ENCODE measurements at places on chromosomes 12 and 14. TPM values are rescaled to one million over a fixed set of nuclear protein-coding genes. Genes with fewer than 3 reads are reported as not detected.

DNA sequence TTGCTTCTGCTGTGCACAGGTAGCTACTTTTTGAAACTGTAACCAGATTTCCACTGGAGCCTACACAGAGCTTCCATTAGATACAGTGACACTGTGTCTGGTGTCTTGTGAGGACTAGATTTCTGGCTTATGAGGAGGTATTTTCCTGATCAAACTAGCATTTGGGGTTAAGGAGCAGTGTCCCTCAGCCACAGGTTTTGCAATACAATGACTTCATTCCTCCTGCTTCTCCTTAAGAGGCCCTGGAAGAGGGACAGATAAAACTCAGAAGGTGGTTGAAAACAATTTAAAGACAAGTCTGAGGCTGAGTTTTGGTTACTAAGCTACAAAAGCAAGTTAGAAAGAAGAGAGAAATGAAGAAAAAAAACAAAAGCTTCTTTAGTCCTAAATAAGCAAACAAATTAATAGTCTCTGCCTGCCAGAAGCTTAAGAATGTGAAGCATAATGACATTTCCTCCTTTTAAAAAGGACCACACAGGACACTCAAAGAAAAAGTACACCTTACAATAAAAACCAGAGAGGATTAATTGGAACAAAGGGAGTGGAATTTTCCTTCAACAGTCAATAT is 53.0 kb downstream of the PKP2 start:
- no peaks in the 10 kb centered on the region for H3K27me3 ChIP-seq
- no peak overlapping the region for H3K4me3 ChIP-seq
- DNase-seq: no peak
- H3K27ac ChIP-seq: no peak overlapping the region
- no peaks in the 10 kb centered on the region for H3K36me3 ChIP-seq

DNA sequence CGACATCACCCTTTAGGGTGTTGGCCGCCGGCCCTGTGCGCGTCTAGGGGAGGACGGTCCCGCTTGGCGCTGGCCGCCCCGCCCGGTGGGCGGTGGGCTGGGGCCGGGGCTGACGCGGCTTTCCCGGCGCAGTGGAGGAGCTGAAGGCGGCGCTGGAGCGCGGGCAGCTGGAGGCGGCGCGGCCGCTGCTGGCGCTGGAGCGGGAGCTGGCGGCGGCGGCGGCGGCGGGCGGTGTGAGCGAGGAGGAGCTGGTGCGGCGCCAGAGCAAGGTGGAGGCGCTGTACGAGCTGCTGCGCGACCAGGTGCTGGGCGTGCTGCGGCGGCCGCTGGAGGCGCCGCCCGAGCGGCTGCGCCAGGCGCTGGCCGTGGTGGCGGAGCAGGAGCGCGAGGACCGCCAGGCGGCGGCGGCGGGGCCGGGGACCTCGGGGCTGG is 3.6 kb downstream of the TNFAIP2 start:
- DNase-seq: no peak
- H3K4me1 ChIP-seq: peaks cover 49% of the 10 kb centered on the region
- H3K27me3 ChIP-seq: no peaks in the 10 kb centered on the region
- H3K27ac ChIP-seq: no peak overlapping the region

GRCh38 chr14:20935303-20935984 is 19.8 kb upstream of the RNASE2 start:
- no peaks in the 10 kb centered on the region for H3K36me3 ChIP-seq
- peaks cover 22% of the 10 kb centered on the region for H3K27me3 ChIP-seq
- DNase-seq: no peak
- H3K4me1 ChIP-seq: no peaks in the 10 kb centered on the region
- H3K4me3 ChIP-seq: no peak overlapping the region

GRCh38 chr14:41490323-41490722 is 116.4 kb upstream of the LRFN5 start:
- H3K4me3 ChIP-seq: no peak overlapping the region
- no peak for DNase-seq
- H3K27ac ChIP-seq: no peak overlapping the region
- H3K27me3 ChIP-seq: no peaks in the 10 kb centered on the region
- H3K36me3 ChIP-seq: no peaks in the 10 kb centered on the region

PCED1B gene
- 0.86 TPM for total RNA-seq

DNA sequence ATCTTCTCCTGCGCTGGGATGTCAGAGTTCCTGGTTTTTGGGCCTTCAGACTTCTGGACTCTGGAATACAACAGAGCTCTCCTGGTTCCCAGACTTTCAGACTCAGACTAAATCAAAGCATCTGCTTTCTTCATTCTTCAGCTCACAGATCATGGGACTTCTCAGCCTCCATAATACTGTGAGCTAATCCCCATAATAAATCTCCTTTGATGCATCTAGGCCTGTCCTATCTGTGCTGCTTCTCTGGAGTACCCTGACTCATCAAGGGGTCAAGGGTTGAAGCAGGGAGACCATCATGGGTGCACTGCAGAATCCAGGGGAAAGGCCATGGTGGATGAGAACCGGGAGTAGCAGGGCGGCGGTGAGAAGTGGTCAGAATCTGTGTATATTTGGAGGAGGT is 1094.1 kb upstream of the TMEM132C start:
- no peak overlapping the region for H3K4me3 ChIP-seq
- H3K36me3 ChIP-seq: no peaks in the 10 kb centered on the region
- no peaks in the 10 kb centered on the region for H3K4me1 ChIP-seq
- no peaks in the 10 kb centered on the region for H3K27me3 ChIP-seq
- no peak for DNase-seq

GRCh38 chr14:21245813-21246212 is 23.4 kb downstream of the HNRNPC start:
- no peaks in the 10 kb centered on the region for H3K4me1 ChIP-seq
- H3K4me3 ChIP-seq: no peak overlapping the region
- no peak overlapping the region for H3K27ac ChIP-seq

DNA sequence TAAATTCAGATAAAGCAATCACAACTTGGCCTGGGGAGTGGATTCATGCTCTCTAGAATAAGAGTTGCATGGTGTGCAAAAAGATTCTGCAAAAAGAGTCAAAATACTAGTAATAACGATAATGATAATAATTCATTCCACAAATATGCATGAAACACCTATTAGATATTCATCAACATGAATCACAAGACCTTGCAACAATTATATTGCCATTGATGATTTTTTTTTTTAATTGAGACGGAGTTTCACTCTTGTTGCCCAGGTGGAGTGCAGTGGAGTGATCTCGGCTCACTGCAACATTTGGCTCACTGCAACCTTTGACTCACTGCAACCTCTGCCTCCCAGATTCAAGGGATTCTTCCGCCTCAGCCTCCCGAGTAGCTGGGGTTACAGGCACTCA is 109.2 kb upstream of the FLRT2 start:
- no peaks in the 10 kb centered on the region for H3K4me1 ChIP-seq
- no peaks in the 10 kb centered on the region for H3K27me3 ChIP-seq
- H3K4me3 ChIP-seq: no peak overlapping the region
- no peaks in the 10 kb centered on the region for H3K36me3 ChIP-seq

AICDA gene
- not detected for total RNA-seq

DNA sequence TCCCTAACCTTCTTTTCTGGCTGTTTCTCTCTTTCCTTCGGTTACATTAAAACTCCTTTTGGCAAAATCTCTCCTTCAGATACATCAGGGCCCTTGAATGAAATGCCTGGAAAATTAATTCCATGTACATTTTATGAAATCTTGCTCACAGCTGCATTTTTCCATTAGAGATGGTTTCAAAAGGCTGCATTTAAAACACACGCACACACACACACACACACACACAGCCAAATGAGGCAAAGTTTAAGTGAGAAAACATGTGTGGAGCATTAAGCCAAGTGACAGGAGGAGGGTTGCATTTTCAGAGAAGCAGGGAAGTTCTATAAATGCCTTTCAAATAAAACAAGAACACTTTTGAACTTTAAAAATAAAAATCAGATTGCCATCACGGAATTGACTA is 216.4 kb downstream of the LRIG3 start:
- no peak overlapping the region for H3K4me3 ChIP-seq
- H3K27me3 ChIP-seq: no peaks in the 10 kb centered on the region
- no peak for DNase-seq
- H3K36me3 ChIP-seq: no peaks in the 10 kb centered on the region
- no peaks in the 10 kb centered on the region for H3K4me1 ChIP-seq

RPGRIP1 gene
- not detected for total RNA-seq

KRT79 gene
- not detected for total RNA-seq
